AG04450 (cell line): ENCODE measurements at places on chromosomes 13 and 19. TPM values are rescaled to one million over a fixed set of nuclear protein-coding genes. Genes with fewer than 3 reads are reported as not detected.

- no peak for DNase-seq
Measured at GRCh38 chr13:106225126-106225525, 310.3 kb downstream of the EFNB2 start.

- no peak for DNase-seq
Measured at GRCh38 chr13:56102641-56103040, 1038.1 kb upstream of the PRR20A start.

DNA sequence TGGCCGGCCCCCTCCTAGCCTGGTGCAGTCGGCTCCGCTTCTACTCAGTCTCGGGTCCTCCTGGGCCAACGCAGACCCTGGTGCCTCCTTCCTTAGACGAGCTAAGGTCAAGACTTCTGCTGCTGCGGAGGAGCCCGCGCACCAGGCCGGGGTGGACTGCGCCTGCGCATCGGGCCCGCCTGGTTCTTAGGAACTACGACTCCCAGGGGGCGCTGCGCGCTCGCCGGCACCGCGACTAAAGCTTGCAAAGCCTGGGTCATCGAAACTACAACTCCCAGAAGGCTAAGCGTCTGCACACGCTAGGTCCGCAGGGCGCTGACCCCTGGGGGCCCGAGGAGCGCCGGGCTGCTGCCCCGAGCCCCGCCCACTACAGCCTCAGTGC lies at the start of gene ZNF835:
Gene ZNF835, minus strand, starts transcription at position 145 of the 382 bp plus-strand sequence. CDS start 6,559 bp downstream, outside the sequence.
- no peak for DNase-seq

GRCh38 chr13:23806874-23807526 lies 82.2 kb downstream of the MIPEP start:
- DNase-seq, result no peak

GRCh38 chr19:51702103-51702824 lies 9.1 kb downstream of the SPACA6 start:
- no peak for DNase-seq

- no peak for DNase-seq
Measured at GRCh38 chr13:41791056-41791455, 169.9 kb downstream of the VWA8 start.

DNA sequence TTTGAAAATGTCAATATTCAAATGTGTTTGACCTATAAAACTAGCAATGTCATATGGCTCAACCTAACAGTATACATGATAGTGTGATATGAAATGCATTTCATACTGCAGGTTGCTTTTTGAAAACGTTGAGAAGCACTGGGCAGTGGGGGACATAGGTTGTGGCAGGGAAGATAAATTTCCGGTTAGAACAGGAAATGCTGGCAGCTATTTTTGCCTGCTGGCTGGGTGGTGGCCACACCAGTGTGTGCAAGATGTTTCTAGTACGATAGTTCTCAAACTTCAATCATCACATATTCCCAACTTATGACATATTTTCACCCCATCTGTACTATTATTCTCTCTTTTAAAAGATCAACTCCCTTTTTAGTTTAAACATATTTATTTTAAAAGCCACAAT lies 17.2 kb downstream of the FXYD5 start:
- no peak for DNase-seq

- DNase-seq, result no peak
Measured at GRCh38 chr19:19514215-19514657, 1.1 kb downstream of the TSSK6 start.

GRCh38 chr13:39302820-39303219 lies 264.6 kb downstream of the NHLRC3 start:
- no peak for DNase-seq

DNA sequence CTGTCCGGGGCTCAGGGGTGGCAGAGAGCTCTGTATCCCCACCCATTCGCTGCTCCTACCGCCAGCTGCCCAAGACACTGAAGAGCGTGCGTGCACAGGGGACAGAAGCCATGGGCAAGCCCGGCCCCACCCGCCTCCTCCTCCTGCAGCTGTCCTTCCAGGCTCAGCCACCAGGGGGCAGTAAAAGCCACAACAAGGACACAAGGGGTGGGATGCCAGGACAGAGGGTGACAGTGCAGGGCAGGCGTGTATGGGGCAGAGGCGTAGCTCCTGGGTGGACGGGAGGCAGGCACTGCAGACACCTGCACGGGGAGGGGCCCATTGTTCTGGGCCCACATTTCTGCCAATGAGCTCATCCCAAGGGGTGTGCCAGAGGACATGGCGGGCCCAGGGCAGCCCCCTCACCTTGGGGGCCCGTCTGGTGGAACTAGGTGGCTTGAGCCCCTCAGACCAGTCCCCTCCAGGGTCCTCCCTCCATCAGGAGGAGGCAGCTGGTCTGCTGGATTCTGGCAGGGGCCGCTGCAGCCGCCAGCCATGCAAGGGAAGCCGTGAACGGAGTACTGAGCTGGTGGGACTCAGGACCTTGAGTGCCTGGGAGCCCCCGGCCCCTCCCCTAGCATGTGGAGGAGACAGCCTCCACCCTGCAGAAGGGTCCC lies 61.2 kb downstream of the MLLT1 start:
- no peak for DNase-seq

GRCh38 chr19:34480971-34481841 lies at the start of gene WTIP:
Gene WTIP, plus strand, starts transcription at chr19:34481758. Its CDS starts 217 bp downstream, at chr19:34481975.
- DNase-seq, result peak; percentile 80

- no peak for DNase-seq
Measured at GRCh38 chr13:112881656-112882554, 87.1 kb upstream of the MCF2L start.

DNA sequence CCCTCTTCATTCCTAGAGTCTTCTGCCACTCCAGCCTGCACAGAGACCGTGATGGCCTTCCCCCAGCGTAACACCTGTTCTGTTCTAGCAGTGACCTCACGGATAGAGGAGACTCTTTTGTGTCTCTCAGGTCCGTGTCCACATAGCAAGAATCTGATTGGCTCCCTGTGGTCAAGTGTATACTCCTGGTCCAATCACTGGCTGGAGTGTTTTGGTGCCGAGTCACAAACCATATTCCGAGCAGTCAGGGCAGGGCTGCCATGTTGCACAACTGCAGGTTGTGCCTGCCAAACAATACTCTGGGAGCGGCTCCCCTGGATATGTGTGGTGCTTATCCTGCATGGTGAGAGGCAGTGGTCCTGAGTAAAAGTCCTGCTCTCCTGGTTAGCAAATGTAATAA lies 402.4 kb downstream of the KCNRG start:
- DNase-seq, result no peak

- DNase-seq, result no peak
Measured at GRCh38 chr13:43835701-43836100, 43.8 kb downstream of the CCDC122 start.

DNA sequence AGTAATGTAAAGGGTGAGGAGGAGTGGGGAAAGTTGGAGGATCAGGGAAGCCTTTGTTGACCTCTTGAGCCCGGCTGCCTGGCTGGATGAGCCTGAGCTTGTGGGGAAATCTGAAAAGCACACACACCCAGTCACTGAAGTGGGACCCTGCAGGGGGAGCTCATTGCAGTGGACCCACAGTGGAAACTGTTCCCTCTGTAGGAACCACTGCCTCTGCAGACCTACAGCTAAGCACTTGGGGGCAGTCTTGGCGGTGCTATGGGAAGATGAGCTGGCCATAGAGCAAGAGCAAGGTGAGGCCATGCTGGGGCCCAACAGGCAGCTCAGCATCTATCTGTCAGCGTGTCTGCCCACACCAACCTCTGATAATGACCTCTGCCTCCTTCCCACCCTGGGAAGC lies 294.8 kb downstream of the TSHZ3 start:
- peak; percentile 56 for DNase-seq

- DNase-seq, result no peak
Measured at GRCh38 chr19:33713194-33713593, 83.5 kb upstream of the KCTD15 start.

DNA sequence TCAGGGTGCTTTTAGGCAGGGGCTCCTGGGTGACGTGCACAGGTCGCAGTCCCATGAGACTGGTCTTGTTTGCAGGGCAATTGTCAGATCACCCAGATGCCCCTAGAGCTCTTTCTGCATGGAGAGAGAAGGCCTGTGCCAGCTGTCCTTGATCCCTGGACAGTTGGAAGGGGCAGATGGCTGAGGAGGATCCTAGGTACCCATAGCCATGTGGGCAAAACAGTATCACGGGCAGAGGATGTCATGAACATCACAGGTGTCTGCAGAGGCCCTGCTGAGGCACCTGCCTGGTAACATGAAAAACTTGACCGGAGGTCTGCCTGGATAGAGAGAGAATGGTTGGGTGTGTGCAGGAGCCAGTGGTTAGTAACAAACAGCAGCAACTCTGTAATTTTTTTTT lies 99.3 kb downstream of the ZNF536 start:
- DNase-seq, result no peak

DNA sequence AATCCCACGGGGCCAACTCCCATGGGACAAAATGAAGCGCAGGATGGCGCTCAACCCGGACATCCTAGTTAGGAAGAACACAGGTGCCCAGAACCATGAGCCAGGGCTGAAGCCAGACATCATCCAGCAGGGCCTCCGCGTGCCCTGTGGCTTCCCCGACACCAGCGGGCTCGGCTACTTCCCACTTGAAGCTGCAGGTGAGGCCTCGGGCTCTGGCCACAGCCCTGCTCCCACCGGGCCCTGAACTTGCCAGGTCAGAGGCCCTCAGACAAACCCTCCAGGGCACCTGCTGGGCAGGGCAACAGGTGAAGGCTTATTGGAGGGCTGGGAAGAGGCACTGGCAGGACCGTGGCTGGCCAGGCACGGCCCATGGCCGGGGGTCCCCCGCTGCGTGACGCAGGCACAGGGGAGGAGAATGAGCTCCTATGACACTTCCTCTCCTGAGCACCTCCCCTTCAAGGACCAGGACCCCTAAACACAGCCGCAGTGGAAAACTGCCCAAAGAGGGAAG lies 117.7 kb downstream of the STK24 start:
- DNase-seq, result no peak

DNA sequence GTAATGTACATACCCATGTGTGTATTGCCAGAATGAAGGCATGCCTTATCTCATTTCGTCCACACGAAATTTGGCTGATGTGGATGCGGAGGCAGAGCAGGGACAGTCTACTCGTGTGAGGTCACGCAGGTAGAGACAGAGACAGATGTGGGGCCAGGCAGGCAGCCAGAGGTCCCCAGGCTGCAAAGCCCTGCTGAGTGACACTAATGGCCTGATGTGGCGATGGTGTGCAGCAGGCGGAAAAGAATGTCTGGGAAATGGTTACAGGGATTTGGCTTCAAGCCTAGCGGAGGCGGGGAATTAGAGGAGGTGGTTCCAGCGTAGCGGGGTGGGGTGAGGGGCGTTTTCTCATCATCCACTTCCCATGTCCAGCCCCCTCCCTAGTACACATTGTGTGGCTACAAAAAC lies 4.2 kb upstream of the IZUMO2 start:
- no peak for DNase-seq

- no peak for DNase-seq
Measured at GRCh38 chr19:7492558-7492957, 3.7 kb upstream of the PEX11G start.

DNA sequence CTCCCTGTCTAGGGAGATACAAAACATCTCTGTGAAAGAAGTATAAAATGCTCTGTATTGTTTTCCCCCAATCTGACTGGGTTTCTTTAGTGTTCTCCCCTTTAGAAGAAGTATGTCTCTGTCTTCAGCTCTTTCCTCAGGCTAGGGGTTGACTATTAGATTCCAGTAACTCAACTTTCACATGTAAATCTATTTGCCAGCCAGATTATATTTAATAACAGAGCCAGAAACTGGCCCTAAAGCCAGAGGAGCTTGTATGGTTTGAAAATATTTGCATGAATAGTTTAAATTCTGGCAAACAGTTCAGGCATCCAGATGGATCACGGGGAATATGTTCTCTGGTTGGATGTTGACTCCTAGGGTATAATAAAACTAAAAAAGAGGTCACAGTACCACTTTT lies 22.3 kb upstream of the CYSLTR2 start:
- DNase-seq, result no peak

GRCh38 chr19:38945562-38946228 lies 15.0 kb downstream of the MRPS12 start:
- no peak for DNase-seq

DNA sequence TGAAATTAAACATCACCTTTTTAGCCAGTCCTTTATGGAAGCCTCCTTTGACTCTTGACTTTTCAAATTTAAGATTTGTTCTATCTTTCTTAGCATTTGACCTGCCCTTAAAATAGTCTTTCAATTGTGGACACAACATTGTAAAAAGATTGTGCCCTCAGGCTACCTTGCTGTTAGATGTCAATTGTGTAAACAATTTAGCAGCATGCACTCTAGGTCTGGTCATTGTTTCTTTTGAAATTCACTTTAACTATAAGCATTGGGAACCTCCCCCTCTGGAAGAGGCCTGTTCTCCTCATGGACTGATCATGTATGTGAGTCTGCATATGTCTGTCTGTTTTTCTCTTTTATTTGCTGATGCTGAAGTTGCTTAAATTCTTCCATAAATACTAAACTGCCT lies 31.5 kb upstream of the PABPC3 start:
- no peak for DNase-seq

DNA sequence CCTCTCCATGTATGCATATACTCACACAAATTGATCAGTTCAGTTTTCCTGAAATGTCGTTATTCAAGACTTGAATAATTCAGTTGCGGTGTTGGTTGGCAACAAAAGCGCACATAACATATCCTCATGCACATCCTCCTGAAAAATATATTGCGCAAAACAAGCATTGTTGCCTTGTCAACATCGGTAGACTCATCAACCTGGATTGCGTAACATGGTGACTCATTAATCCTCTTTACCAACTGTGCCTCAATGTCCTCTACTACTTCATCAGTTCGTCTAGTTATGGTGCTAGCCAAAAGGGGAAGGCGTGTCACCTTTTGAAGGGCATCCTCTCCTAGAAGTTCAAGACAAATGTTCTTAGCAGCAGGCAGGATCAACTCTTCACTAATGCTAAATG lies 357.7 kb downstream of the LMO7 start:
- DNase-seq, result no peak

- DNase-seq, result no peak
Measured at GRCh38 chr13:98912846-98913245, 65.0 kb downstream of the DOCK9 start.

DNA sequence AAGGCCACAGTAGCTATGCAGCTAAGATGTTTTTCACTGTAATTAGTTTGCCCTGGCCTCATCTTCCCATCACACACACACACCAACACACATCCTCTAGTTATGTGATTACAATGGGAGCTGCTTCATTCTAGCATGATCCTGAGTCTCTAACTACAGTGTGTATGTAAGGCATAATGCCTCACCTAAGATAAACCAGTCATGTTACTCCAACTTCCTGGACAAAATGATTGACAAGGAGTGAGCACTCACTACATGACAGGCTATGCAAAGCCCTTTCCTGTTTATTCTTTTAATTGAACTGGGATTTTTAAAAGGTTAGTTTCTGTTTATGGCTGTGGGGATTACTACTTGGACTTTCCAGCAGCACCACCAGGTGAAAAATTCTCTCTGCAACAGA lies 400.8 kb upstream of the ATXN8OS start:
- no peak for DNase-seq

GRCh38 chr13:72700509-72700908 lies 26.9 kb downstream of the MZT1 start:
- DNase-seq, result no peak

CABP5 gene
- polyA plus RNA-seq, result not detected in 2 replicates

KLK3 gene
- not detected in 2 replicates for polyA plus RNA-seq

SMIM44 gene
- not detected in 2 replicates for polyA plus RNA-seq

PEG3 gene
- polyA plus RNA-seq, result 0.01 TPM in 1 of 2 replicates, not detected in the other

KLK4 gene
- polyA plus RNA-seq, result not detected in 2 replicates

LATS2 gene
- 19.3 and 21.7 TPM in 2 replicates for polyA plus RNA-seq

GRAMD1A gene
- polyA plus RNA-seq, result 53.2 and 57.7 TPM in 2 replicates

RDH8 gene
- polyA plus RNA-seq, result not detected in 2 replicates

MYADM gene
- 39.3 and 71.0 TPM in 2 replicates for polyA plus RNA-seq

SAFB2 gene
- 17.4 and 24.4 TPM in 2 replicates for polyA plus RNA-seq

PCDH17 gene
- polyA plus RNA-seq, result not detected in 2 replicates

ZNF579 gene
- 4.2 and 5.1 TPM in 2 replicates for polyA plus RNA-seq

CD22 gene
- not detected in 2 replicates for polyA plus RNA-seq

POLR2E gene
- 140 and 172 TPM in 2 replicates for polyA plus RNA-seq

HIPK4 gene
- polyA plus RNA-seq, result 0.09 and 0.11 TPM in 2 replicates

WASF3 gene
- polyA plus RNA-seq, result 8.3 and 11.3 TPM in 2 replicates

UBE2L5 gene
- 0.56 and 0.81 TPM in 2 replicates for polyA plus RNA-seq

MTUS2 gene
- 0.02 TPM in 1 of 2 replicates, not detected in the other for polyA plus RNA-seq
